ENCODE measurements at places on chromosomes 6 and 20. TPM values are rescaled to one million over a fixed set of nuclear protein-coding genes. Genes with fewer than 3 reads are reported as not detected.
A peak's percentile ranks its signal among the peaks of the same experiment; 100 is the strongest.

SLC25A27 gene
- 9.7 TPM for total RNA-seq

GRCh38 chr6:7636151-7636550 lies 46.2 kb downstream of the SNRNP48 start:
- no peak for DNase-seq

DNA sequence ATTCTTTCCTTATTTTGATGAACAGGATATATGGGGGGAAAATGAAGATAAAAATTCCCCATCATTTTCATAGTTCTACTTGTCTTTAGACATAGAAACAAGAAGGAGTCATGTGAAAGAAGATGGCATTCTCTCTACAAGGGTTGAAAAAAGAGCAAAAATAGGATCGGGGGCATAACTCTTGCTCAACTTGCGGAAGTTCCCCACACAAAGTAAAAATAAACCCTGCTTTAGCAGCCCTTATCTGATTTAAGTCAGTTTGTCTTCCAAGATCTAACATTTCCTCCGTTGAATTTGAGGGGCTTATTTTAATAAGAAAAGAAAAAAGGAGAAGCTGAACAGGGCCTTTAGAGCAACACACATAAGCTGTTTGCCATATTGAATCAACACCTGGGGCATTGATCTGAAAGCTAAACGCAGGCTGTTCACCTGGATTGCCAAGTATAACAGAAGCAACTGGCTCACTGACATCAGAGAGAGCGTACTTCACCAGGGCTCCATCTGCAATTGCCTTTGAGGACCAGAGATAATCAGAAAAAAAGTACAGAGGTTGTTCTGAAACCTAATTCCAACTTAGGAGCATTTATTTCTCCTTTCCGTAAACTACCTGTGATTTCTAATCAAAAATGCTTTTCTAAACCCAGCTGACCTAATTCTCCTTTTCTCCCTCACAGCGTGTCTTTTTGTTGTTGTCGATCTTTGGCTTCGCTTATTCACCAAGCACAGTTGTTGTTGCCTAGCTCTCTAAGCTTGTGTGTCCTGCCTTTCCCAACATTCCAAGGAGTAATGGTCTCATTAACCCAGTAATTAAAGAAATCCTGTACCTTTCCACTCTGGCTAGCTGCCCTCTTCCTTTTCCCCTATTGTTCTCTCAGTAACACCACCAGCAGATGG lies 568.0 kb downstream of the KIF16B start:
- DNase-seq: no peak

DNA sequence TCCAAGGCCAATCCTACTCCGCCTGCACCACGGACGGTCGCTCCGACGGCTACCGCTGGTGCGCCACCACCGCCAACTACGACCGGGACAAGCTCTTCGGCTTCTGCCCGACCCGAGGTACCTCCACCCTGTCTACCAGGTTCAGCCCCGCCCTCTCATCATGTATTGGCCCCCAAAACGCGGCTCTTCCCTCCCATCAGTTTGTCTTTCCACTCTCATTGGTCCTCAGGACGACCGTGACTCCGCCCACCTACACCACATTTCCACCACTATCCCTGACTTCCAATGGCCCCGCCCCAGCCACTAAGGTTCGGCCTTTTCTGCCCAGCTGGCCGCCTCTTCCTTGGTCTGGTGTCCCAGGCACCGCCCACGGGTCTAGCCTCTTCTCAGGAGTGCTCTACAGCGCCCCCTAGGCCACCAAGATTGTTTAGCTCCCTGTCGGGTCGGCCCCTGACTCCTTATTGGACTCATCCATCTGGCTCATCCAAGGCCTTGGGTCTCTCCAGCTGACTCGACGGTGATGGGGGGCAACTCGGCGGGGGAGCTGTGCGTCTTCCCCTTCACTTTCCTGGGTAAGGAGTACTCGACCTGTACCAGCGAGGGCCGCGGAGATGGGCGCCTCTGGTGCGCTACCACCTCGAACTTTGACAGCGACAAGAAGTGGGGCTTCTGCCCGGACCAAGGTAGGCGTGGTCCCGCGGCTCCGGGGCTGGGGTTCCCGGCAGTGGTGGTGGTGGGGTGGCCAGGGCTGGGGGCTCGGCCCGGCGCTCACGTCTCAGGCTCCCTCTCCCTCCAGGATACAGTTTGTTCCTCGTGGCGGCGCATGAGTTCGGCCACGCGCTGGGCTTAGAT lies 3.1 kb downstream of the MMP9 start:
- DNase-seq: peak; percentile 60

- no peak for DNase-seq
These were observed 21.6 kb downstream of the GPR6 start for GRCh38 chr6:109999740-110000139.

DNA sequence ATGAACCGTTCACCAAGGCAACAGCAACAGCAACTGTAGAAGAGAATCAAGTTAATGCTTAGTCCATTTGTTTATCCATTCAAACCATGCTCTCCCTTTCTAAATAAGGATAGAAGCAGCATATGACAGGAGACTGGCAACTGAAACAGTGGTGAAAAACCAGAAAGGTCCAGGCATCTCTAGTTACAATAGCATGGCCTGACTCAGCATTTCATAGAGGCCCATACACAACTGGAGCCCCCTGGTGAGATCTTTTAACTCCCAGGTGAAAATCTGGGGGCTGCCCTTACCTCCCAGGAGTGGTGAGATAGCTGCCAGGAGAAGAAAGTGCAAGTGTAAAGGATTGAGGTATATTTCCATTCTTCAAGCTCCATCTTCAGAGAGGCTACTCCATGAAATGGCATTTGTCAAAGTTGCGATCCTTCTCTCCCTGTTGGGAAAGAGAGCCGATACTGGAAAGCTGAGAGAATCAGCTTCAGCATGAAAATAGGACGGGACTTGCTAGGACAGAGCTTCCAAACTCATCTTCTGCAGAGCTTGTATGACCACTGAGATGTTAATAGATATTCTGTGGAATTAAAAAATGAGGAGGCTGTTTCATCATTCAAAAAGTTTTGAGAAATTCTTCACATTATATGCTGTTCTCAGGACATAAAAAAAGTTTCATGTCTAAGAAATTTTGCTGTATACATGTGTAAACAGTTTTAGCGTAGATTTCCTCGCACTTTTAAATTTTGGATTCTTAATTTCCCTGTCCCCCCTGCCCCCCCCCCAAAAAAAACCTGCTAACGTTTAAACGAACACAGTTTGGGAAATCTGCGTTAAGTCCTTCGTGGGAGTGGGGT lies 10.9 kb upstream of the SLC2A12 start:
- no peak for DNase-seq

GRCh38 chr6:56459030-56459805 lies 183.5 kb downstream of the DST start:
- no peak for DNase-seq

DNA sequence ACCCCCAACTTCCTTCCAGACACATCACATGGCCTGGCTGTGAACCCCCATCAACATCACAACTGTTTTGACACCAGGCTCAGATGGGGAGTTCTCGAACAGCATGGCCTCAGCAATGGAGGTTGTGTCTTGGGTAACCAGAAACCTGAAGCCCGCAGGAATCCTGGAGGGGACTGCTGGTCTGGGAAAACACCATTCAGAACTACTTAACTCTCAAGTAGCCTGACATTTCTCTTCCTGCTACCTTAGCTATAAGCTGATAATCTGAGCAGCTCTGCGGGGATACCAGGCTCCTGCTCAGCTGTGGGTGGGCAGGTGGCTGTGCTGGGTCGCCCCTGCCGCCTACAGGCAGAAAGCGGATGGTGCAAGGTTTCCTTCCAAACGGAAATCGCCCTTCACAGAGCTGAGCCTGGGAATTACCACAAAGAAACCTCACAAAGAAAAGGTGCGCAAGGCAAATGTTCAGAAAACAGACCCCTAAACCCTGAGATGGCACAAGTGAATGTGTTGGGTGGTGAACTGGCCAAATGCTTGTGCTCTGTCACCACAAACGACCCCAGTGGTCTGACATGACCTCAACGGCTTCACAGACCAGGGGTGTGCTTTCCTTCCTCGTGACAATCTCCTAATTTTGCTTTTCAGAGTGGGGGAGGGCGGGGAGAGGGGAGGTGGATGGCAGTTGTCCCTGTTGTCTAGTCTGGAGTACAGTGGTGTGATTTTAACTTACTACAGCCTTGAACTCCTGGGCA lies 29.5 kb downstream of the SNX5 start:
- DNase-seq: peak; percentile 69
